ENCODE measurements at places on chromosomes 7 and 10.
A peak's percentile ranks its signal among the peaks of the same experiment; 100 is the strongest.

GRCh38 chr7:132458729-132459128, 117.5 kb downstream of the PLXNA4 start:
- DNase-seq = no peak

- no peak for DNase-seq
These were observed 305.6 kb downstream of the ARL4A start for GRCh38 chr7:12993025-12993424.

GRCh38 chr10:125843603-125844329, 20.4 kb downstream of the BCCIP start:
- DNase-seq = no peak

GRCh38 chr10:114933588-114933987, 4.4 kb upstream of the TRUB1 start:
- DNase-seq = no peak

DNA sequence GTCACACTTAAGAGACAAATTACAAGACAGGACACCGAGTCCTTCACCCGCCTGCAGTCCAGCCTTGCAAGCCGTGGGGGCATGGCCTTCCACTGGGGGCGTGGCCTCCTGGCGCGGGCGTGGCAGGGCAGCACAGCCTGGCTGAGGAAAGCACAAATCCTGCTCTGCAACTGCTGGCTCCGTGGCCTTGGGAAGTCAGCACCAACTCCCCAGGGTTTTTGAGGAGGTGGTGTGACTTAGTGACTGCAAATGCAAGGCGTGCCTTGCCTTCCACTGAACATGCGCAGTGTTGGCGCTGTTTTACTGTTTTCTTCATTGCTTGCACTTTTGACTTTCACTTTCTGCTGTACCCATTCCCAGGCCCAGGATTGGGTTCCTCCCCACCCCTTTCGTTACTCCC, 12.9 kb upstream of the BMS1 start:
- DNase-seq = no peak

DNA sequence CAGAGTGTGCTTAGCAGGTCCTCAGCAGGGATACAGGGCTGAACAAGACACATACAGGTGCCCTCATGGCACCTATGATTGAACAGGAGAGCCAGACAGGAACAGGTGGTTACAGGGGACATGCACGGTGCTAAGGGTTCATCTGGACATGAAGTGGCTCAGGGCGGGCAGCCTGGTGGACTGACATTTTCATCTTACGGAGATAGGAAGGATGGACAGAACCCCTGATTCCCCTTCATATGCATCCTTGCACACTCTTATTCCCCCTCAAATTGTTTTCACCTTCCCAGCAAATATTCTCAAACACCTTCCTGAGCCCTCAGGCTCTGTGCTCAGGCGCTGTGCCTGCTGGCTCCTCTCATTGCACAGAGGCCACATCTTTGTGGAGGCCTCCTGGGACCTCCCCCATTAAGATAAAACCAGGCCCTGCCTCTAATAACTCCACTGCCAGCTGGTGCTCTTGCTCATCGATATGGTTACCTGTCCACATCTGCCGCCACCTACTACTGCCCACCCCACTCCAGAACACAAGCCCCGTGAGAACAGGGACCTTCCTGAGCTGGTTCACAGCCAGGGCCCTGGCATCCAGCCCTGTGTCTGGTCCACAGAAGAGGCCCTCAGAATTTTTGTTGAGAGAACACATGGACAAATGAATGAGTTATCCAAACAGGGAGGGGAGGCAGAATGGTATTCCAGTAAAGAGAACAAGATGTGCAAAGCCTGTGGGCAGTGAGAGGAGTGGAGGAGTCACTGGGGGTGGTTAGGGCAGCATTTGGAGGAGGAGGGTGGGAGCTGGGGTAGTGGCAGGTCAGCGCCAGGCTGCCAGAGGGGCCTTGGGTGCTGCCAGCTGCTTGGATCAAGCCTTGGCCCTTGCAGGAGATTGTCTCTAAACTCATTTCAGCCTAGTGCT, 68.9 kb upstream of the AQP1 start:
- no peak for DNase-seq

GRCh38 chr10:114498413-114499111, 94.3 kb upstream of the AFAP1L2 start:
- DNase-seq = no peak

GRCh38 chr10:90399782-90400181, 458.1 kb downstream of the HTR7 start:
- DNase-seq = no peak

GRCh38 chr7:87474533-87475358, 734 bp downstream of the ABCB4 start:
- no peak for DNase-seq

GRCh38 chr7:100429637-100430492, at the start of gene MEPCE:
TSS of gene MEPCE (plus strand) at chr7:100429831. CDS start at chr7:100430019, 188 bp downstream.
- peak; percentile 92 for DNase-seq

- no peak for DNase-seq
These were observed 2.9 kb upstream of the GDI2 start for GRCh38 chr10:5816170-5816569.

GRCh38 chr7:34036051-34036920, 130.9 kb downstream of the BMPER start:
- no peak for DNase-seq

- DNase-seq = no peak
These were observed 81.5 kb downstream of the NXPH1 start for GRCh38 chr7:8514781-8515519.

DNA sequence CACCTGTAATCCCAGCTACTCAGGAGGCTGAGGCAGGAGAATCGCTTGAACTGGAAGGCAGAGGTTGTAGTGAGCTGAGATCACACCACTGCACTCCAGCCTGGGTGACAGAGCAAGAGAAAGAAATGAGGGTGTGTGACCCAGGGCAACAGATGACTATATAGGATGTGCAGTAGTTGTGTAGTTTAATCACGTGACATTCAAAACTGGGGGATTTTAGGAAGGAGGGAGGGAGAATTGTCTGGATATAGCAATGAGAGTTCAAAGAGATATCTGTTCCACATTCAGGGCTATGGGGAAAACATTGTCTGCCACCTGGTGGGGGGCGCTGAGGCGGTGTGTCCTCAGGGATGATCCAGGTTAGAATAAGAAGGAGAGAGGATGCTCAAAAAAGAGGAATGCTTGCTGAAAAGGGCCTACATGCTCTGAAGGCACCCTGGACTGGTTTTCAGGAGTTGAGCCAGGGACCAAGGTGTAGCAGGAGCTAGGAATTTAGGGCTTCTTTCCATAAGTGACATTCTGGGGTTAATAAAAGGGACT, 7.8 kb upstream of the ZYX start:
- no peak for DNase-seq

DNA sequence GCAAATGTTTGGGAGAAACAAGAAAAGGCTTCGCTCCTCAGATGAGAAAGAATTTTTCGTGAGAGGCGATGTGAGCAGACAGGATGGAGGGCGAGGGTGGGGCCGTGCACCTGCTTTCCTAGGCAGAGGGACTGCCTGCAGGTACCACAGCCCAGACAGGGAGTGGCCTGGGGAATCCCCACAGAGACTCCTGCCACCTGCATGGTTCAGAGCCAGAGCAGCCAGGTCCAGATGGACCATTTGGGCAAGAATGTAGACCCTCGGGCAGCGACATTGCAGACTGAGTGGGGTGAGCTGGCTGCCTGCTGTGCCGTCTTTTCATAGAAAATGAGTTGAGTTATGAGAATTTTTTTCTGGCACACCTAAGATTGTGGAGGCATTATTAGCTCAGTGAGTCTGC, 216.8 kb downstream of the SNX10 start:
- DNase-seq = no peak

DNA sequence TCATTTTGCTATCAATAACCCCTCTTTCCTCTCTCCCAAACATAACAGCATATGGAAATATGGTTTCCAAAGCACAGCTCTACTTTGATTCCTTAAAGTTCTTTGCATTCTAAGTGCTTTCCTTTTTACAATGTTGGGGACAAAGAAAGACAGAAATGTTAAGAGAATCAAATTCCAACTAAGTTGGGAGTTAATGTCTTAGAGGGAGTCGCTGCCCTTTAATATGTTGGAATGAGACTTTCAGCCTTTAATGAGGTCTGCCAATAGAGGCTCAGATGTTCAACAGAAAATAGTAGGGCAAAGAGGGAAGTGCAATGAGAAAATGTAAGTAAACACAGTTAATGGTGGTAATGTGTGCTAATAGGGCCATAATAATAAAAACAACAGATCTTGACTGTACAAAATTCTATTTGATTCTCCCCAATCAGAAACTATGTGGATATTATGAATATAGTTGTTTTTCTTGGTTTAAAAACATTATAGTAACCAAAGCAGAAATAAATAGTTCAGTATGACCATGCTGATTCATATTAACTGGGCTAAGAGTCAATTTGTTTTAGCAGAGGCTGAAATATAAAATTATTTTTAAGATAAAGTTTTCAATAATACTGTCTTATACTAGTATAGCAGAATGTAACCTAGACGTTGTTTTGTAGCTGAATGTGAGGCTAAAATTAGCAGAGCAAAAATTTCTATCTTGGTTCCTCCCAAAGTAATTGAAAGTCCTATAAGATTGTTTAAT, 10.3 kb downstream of the HYCC1 start:
- no peak for DNase-seq

- no peak for DNase-seq
These were observed 40.8 kb upstream of the LOXL4 start for GRCh38 chr10:98308669-98309365.

DNA sequence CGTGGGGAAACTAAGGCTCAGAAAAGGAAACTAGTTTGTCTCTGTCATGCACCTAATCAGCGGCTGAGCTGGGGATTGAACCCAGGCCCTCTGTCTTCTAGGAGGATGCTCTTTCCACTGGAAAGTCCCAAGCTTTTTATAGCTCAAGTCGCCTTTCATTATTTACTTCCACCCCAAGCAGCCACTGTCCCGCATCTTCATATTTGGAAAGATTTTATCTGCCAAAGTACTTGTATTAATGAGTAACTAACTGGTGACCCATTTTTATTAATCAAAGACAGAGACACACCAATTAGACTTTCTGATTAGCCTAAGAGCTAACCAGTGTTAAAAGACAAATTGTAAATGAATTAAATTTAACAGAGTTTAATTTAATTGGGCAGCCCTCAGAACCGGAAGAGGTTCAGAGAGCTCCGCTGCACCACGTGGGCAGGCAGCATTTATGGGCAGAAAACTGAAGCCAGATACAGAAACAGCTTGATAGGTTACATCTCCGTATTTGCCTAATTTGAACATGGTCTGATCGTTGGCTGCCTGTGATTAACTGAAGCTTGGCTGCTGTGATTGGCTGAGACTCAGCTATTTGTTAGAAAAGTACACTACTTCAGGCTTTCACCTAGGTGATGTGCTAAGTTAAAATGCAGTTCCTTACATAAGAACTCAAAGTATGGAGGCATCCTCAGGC, 78.5 kb upstream of the PDCD4 start:
- DNase-seq = no peak

GRCh38 chr10:16950656-16951601, 133.7 kb upstream of the RSU1 start:
- DNase-seq = no peak

DNA sequence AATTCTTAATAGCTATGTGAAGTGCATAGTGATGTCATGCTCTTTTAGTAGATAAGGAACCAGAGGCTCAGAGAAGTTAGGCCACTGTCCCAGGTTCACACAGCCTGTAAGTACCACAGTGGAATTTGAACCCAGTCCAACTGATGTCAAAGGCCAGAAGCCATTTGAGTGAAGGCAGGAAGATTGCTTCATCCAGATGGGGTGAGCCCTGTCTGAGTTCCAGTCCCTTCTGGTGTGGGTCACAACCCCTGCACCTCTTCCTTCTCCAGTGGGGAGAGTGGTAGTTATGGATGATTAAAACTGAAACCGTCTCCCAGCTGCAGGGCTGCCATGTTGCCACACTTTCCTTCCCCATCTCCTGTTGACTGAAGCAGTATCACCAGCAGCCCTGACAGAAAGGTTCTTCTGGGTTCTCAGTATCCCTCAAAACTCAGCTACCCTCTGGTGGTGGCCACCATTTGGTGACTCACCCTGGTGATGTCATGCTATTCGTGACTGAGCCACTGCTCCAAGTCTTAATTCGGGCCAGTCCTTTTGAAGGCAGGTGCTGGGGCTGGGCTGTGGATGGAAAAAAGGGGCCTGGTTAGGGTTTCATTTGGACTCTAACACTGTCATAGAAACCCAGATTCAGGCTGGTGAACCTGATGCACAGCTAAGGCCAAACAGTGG, 1.5 kb upstream of the C10orf95 start:
- peak; percentile 17 for DNase-seq

GRCh38 chr7:135925210-135925609, 51.9 kb downstream of the MTPN start:
- no peak for DNase-seq

- DNase-seq = no peak
These were observed 7.7 kb downstream of the NPC1L1 start for GRCh38 chr7:44533301-44534055.

- DNase-seq = no peak
These were observed 14.1 kb downstream of the SUMF2 start for GRCh38 chr7:56078196-56078595.

DNA sequence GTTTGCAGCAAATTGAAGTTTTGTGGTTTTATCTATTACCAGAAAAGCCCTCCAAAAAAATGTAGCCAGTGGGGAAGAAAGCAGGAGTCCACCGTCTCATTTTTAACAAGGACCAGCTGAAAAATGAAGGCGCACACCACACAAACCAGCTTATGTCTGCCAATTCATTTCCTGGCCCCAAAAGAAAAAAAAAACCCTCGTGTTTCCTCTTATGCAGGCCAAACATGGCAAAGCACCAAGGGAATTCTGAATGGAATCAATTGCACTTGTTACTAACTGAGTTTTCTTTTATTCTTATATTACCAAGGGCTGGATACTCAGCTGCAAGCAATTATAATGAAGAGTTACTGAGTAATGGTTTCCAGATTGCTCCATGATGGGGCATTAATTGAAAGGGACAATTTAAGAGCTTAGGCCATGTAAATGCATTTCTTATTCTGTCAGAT, 428.3 kb upstream of the NPVF start:
- no peak for DNase-seq
